Stimulated activated CD8-positive, alpha-beta memory T cell treated with anti-CD3 and anti-CD28 coated beads, Interleukin-12 subunit alpha, Interleukin-12 subunit beta, amount 100 ng/mL, for 4 hours (primary cell): ENCODE measurements at places on chromosomes 12 and 14.

DNA sequence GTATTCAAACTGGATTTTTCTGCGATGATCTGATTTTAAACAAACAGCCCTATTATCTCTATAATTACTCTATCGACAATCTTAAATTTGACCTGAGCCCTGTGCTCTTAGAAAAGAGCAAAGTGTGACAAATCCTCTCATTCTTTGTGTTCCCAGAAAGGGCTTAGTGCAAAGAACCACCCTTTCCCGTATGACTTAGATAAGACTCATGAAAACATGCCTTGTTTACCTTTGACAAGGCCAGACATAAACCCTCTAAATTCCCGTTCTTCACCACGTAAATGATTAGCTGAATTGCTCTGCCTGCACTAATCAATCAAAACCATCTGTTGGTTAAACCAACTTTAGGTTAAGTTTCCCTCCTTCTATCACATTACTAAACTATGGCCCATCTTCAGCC lies 285.7 kb upstream of the SEL1L start:
- DNase-seq, result no peak

DNA sequence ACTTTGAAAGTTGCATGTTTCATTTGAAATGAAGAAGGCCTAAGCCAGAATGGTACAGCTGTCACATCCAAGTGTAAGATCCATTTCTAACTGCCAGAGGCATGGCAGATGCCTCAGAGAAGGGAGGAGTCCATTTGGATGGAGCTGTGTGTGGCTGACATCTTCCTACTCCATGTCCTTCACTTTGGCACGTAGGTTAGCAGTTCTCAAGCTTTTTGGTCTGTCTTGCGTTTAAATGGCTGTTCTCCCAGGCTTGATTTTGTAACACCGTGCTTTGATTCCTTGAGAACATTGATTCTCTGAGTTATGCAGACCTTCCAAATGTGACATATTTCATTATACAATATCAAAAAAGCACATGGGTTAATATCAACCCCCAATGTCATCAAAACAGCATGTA lies 23.4 kb downstream of the EML1 start:
- DNase-seq, result no peak

DNA sequence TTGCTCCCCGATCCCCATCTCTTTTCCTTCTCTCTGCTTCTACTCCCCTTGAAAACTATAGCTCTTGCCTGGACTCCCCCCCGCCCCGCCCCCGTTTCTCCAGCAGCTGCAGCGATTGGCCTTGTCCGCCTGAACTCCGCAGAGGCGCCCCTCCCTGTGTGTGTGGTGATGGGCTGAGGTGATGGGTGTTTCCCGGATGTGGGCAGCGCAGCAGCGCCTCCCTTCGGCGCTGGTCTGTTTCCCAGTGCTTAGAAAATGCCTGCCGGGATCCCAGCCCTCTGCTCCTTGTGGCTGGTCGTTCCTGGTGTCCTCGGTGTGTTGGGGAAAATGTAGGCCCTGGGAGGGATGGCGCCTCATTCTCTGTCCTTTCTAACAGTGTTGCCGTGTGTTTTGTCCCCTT lies 43.3 kb downstream of the GALNT8 start:
- no peak for DNase-seq

- DNase-seq, result no peak
Measured at GRCh38 chr14:99035712-99036610, 236.0 kb downstream of the BCL11B start.
